ENCODE measurements at places on chromosomes 3 and 15.

DNA sequence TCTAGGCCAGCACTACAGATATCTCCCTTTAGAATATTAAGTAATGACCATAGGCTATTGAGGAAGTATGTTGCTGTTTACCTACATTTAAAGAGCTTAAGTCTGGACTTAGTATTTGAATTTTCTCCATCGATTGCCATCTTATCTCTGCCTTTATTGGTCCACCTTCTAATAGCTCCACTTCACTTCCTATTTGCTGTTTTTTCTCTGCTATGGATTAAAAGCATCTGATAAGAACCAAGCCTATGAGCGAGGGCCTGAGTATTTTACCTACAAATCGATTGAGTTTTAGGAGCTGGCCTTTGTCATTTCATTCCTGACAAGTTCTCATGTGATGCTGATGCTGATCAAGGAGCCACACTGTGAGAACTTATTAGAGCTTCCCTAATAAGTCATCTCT is 52.6 kb upstream of the AKAP13 start:
- no peak for DNase-seq

DNA sequence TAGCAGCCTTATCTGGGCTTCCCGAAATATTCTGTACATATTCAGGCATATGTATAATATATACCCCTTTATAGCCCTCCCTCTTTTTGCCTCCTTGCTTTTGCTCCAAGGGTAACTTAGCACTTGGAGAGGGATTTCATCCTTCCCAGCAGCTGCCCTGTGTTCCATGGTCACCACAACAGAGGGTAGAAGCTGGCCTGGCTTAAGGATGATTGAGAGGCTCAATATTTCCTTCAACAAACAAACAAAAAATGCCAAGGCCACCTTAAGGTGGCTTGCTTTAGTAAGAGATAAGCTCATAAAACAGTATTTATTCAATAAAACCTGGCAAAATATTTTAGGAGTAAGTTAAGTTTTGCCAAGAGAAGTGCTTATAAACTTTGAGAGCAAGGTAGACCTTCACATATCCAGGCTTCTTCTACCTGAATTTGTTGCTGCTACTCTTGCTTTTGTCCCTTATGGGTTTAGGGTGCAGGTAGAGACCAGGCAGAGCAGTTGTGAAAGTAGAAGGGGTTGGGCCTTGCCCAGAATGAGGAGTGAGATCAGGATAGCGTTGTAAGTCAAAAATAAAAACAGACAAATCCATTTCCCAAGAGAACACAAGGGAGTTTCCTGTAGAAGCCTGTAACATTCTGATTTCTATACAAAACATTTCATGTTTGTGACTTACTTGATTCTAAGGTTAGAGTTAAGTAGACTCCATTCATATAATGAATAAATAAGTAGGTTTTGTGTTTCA is 52.7 kb upstream of the ATOSA start:
- no peak for DNase-seq

DNA sequence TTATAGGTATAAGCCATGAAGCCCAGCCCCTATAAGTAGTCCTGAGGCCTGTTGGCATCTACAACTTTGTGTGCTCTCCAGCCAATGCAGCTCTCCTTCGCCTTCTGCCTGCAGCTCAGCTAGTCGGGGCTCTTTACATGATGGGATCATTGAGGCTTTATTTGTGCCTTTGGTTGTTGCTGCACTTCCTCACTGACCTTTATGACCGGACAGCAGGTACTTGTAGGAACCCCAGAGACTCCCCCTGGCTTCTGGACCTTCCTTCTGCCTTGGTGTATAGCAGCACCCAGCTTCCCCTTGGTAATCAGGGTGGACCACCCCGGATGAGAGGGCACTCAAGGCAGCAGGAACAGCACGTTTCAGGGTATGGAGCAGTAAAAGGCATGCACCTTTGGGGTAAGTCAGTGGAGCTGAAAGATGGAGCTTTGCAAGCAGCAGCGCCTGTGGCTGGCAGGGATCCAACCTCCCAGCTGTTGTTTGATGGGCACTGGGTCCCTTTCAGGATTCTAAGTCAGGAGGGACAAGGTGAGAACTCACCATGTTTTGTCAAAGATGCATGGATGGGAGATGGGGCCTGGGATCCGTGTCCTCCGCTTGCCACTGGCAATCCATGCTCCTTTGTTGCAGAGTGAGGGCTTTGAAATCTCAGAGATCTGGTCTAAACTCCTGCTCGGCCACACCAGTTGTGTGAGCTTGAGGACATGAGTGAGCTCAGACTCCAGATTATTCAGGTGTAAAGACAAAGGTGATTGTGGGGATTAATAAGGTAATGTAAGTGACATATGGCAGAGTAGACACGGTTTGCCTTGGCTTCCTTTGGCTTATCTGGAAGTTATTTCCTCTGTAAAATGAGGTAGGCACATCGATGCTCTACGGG is 65.1 kb upstream of the KLF13 start:
- no peak for DNase-seq

GRCh38 chr3:120664926-120665325 is 17.1 kb downstream of the HGD start:
- DNase-seq, result no peak

Measured in activated T-helper 1 cell treated with Interleukin-2 at 50 U/mL for 16 hours (primary cell).